ENCODE measurements at places on chromosomes 5 and 9.

GRCh38 chr9:18371621-18372020 lies 102.3 kb upstream of the ADAMTSL1 start:
- DNase-seq = no peak

GRCh38 chr5:53826504-53826903 lies 266.1 kb downstream of the NDUFS4 start:
- DNase-seq = peak; percentile 9

GRCh38 chr9:1960342-1961042 lies 54.7 kb upstream of the SMARCA2 start:
- DNase-seq = no peak

DNA sequence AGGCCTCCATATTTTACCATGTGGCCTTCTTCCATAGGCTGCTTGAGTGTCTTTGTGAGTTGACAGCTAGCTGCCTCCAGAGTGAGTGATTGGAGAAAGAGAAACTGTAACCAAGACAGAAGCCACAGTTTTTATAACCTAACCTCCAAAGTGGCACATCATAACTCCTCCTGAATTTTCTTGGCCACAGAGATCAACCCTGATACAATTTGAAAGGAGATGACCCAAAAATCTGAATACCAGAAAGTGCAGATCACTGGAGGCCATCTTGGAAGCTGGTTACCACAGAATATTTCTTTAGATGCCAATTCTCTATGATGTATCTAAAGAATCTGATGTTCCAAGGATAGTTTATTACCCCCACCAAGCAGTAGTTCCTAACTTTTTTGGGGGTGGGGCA lies 254.3 kb upstream of the PDE4D start:
- DNase-seq = no peak

- DNase-seq = no peak
These were observed 67.7 kb downstream of the ABCA1 start for GRCh38 chr9:104860263-104860662.

All from GM23338 (cell line).